ENCODE measurements at places on chromosomes 6 and 20.

GRCh38 chr20:14055127-14055742, 59.9 kb downstream of the MACROD2 start:
- no peak for DNase-seq

- DNase-seq: no peak
These were observed 6.4 kb downstream of the RPS21 start for GRCh38 chr20:62393335-62393665.

DNA sequence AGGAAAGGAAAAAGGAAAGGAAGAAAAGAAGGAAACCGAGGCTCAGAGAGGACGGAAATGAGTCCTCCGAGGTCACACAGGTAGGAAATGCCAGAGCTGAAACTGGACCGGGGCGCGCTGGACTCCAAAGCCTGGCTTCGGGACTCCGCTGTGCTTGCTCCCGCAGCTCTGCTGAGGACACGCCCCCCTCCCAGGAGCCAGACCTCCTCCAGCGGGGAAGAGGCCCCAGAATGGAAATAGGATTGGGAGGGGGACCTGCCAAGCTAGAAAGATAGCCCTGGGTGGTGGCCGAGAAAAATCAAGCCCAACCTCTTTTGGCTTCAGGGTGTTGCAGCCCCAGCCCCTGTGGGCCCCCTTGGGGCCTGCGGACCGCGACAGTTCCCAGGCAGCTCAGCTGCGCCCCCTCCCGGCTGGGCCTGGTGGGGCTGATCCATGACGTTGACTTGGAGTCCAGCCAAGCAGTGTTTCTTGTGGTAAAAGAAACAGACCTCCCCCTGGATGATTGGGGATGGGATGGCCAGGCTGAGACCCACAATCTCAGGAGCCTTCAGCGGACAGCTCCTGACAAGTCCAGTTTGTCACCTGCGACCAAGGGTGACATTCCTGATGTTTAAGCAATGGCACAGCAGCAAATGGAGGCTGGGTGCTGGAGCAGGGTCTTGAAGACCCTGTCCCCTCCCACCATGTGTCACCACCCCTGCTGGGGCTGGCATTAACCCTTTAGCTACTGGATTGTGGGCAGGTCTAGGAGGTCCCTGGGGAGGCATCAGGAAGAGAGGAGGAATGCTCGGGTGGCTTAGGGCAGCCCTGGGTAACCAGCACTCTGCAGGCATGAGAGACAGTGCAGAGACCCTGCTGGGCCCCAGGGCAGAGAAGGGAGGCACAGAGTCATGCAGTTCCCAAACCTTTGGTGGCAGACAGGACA, 55.4 kb downstream of the RIPOR3 start:
- DNase-seq: no peak

- DNase-seq: no peak
These were observed 423.2 kb upstream of the JARID2 start for GRCh38 chr6:14822679-14823078.

DNA sequence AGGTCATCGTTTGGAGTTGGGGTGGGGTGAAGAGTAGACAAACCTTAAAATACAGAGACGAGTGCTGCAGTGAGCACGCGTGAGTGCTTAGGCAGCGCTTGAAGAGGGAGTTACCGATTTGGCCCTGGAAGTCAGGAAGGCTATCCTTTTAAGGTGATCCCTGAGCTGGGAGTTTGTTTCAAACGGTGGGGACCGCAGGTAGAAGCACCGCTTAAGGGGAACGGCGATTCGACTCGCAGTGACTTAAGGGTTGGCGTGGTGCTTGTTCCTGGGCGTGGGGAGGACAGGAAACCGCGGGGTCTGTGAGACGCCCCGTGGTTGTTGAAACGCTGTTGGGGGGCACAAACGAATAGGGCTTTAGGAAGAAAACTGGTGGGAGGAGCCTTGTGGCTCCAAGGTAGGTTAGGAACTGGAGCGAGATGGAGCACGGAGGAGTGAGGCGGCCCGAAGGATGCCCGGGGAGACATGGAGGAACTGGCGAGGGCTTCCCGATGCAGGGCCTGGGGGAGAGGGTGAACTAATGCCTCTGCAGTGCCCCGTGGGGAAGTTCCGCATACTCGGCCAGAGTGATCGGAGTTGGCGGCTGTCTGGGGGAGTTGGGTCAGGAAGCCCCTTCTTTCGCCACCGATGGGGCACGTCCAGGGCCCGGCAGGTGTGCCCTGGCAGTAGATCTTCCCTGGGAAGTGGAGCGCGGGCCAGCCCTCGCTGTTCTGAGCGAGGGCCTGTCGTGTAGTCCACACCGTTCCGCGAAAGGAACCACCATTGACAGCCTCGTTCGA, 1.3 kb upstream of the CDYL start:
- no peak for DNase-seq

DNA sequence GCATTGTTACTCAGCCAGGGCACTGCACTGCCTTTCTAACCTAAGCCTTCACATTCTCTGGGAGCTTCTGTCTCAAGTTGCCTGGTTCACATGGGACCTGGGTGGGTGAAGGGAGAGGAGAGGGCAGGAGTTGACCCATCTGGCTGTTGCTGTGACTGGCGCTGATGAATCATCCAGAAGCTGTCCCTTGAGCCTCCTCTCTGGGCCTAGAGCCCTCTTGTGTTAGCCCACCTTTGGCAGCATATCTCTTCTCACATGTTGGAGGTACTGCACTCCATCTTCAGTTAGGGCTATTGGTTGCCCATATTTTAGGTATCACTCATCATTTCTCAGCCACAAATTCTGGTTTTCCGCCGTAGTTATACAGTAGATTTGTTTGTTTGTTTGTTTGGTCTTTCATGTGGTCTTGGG, 19.8 kb downstream of the XRN2 start:
- no peak for DNase-seq

GRCh38 chr6:84093441-84094435, 60.2 kb downstream of the MRAP2 start:
- no peak for DNase-seq

- DNase-seq: peak; percentile 89
These were observed at the start of gene SMIM29 for GRCh38 chr6:34248727-34249468. SMIM29 (minus strand) TSS chr6:34249006; CDS start chr6:34247791, 1,215 bp downstream.

DNA sequence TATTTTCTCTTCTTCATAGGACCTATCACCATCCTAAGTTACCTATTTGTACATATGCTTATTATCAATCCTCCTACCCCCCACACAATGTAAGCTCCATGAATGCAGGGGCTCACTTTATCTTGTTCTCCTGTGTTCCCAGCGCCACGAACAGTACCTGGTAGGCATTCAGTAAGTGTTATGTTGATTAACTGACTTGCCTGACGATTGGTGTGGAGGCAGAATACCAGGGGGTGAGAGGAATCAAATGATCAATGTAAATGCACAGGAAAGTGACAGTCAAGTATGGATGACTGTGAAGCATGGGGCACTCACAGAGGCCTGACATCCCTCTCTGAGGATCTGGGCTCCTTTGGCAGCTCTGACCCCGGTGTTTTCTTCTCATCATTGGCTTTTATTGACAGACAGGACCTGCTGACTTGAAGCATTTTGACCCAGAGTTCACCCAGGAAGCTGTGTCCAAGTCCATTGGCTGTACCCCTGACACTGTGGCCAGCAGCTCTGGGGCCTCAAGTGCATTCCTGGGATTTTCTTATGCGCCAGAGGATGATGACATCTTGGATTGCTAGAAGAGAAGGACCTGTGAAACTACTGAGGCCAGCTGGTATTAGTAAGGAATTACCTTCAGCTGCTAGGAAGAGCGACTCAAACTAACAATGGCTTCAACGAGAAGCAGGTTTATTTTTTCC, 6.1 kb upstream of the IFT52 start:
- DNase-seq: no peak

GRCh38 chr6:161429921-161430490, 156.1 kb upstream of the AGPAT4 start:
- DNase-seq: no peak

DNA sequence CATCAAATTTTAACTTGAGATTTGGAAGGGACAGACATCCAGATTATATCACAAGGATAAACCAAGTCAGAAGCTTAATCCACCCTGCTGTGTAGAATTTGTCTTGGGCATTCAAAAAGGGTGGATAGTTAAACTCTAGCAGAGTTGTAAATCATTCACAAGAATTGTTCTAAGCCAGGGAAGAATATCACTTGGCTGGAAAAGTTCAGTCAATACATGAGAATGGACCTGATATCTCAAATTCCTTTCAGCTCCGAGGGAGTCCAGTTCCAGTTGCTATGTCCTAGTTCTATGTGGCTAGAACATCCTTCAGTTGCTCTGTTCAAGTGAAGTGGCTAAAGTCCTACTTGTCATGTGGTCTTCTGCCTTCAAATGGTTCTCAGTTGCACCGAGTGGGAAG, 351.8 kb upstream of the JARID2 start:
- no peak for DNase-seq

DNA sequence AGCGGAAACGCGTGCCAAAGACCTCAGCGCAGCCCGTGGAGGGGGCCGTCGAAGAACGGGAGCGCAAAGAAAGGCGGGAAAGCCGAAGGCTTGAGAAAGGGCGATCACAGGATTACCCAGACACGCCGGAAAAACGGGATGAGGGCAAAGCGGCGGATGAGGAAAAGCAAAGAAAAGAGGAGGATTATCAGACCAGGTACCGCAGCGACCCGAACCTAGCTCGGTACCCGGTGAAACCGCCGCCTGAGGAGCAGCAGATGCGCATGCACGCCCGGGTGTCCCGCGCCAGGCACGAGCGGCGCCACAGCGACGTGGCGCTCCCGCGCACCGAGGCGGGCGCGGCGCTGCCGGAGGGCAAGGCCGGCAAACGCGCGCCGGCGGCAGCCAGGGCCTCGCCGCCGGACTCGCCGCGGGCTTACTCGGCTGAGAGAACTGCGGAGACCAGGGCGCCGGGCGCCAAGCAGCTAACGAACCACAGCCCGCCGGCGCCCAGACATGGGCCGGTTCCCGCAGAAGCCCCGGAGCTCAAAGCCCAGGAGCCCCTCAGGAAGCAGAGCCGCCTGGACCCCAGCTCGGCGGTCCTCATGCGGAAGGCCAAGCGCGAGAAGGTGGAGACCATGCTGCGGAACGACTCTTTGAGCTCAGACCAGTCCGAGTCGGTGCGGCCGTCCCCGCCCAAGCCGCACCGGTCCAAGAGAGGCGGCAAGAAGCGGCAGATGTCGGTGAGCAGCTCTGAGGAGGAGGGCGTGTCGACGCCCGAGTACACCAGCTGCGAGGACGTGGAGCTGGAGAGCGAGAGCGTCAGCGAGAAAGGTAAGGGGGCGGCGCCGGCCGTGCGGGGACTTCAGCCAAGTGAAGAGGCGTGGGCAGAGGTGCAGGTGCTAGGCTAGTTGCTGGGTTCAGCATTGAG, 296.2 kb downstream of the RIMS1 start:
- no peak for DNase-seq

DNA sequence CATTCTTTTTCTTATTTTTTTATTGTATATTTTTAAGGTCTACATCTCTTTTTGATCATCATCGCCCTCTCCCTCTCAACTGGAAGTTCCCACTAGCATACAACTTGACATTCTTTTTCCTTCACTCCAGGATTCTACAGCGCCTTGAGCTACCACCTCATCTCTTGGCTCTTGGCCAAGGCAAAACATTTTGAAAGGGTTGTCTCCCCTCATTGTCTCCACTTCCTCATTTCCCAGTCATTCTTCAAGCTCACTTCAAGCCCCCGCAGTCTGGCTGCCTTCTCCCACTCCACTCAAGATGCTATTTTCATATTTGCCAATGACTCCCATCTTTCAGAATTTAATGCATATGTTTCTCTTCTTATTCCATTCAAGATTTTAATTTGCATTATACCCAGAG, 63.0 kb downstream of the OPN5 start:
- DNase-seq: no peak

- DNase-seq: no peak
These were observed 92.7 kb upstream of the ARMC2 start for GRCh38 chr6:108755257-108756240.

- DNase-seq: no peak
These were observed 521.0 kb upstream of the ARID1B start for GRCh38 chr6:156256161-156256560.

GRCh38 chr6:41443616-41444525, 102.3 kb upstream of the FOXP4 start:
- DNase-seq: no peak

DNA sequence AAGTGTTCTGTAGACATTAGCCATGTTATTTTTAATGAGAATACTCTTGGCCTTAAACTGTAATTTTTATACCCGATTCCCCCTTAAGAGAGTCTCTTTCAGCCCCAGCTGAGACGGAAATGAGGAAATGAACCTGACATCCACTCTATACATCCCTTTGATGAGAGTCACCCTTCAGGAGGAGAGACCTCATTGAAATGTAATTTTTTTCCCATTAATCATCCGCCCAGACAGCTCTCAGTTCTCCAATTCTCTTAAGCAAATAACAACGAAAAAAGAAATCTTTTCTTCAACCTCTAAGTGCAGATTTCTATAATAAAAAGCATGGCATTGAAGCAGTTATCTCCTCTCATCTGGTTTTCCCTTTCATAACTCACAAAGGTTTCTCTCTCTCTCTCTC, 243.8 kb upstream of the PMEPA1 start:
- no peak for DNase-seq

Measured in cortex of kidney (tissue), 1 donor.